Activated CD8-positive, alpha-beta T cell treated with anti-CD3 and anti-CD28 coated beads for 36 hours (primary cell): ENCODE measurements at places on chromosomes 5 and 9. TPM values are rescaled to one million over a fixed set of nuclear protein-coding genes. Genes with fewer than 3 reads are reported as not detected.

The MTAP gene
- 73.9 TPM for total RNA-seq

The SLC6A18 gene
- not detected for total RNA-seq

The TMEFF1 gene
- total RNA-seq: 0.68 TPM

The HTR1A gene
- total RNA-seq: not detected

The PCSK1 gene
- not detected for total RNA-seq

The CCL27 gene
- not detected for total RNA-seq

The QRFP gene
- not detected for total RNA-seq

The PCDHAC1 gene
- total RNA-seq: not detected

The SLC36A2 gene
- total RNA-seq: not detected

The NRARP gene
- total RNA-seq: 3.3 TPM

The PCDHGA12 gene
- not detected for total RNA-seq

The HTR4 gene
- not detected for total RNA-seq

The LCN6 gene
- total RNA-seq: not detected

The IER5L gene
- total RNA-seq: 3.7 TPM

The GLIPR2 gene
- 13.6 TPM for total RNA-seq

The PCDHB7 gene
- not detected for total RNA-seq

The ZFP37 gene
- total RNA-seq: 1.4 TPM

The NEUROG1 gene
- not detected for total RNA-seq

The PCDHA6 gene
- not detected for total RNA-seq

The ENTPD2 gene
- not detected for total RNA-seq

The NIPAL4 gene
- total RNA-seq: 0.29 TPM

The TAL2 gene
- total RNA-seq: not detected

The PPP2R2B gene
- 0.56 TPM for total RNA-seq

The TNFSF8 gene
- 23.9 TPM for total RNA-seq

The TRIM7 gene
- 1.1 TPM for total RNA-seq

The MACIR gene
- 8.6 TPM for total RNA-seq

The SLC45A2 gene
- total RNA-seq: not detected

The ARHGEF39 gene
- 16.0 TPM for total RNA-seq

The BTNL8 gene
- not detected for total RNA-seq

The CCDC192 gene
- total RNA-seq: not detected

The IFNB1 gene
- total RNA-seq: 1.1 TPM

The HDHD3 gene
- total RNA-seq: 13.3 TPM

The PROB1 gene
- total RNA-seq: 3.9 TPM

The CSF1R gene
- total RNA-seq: not detected

The TPRN gene
- 5.7 TPM for total RNA-seq

The C9orf50 gene
- total RNA-seq: not detected

The NOL6 gene
- total RNA-seq: 45.9 TPM
